ENCODE measurements at places on chromosomes 2 and 18.

- peak; percentile 93 for DNase-seq
Measured at GRCh38 chr2:219362524-219363164, 25.1 kb downstream of the DNPEP start.

DNA sequence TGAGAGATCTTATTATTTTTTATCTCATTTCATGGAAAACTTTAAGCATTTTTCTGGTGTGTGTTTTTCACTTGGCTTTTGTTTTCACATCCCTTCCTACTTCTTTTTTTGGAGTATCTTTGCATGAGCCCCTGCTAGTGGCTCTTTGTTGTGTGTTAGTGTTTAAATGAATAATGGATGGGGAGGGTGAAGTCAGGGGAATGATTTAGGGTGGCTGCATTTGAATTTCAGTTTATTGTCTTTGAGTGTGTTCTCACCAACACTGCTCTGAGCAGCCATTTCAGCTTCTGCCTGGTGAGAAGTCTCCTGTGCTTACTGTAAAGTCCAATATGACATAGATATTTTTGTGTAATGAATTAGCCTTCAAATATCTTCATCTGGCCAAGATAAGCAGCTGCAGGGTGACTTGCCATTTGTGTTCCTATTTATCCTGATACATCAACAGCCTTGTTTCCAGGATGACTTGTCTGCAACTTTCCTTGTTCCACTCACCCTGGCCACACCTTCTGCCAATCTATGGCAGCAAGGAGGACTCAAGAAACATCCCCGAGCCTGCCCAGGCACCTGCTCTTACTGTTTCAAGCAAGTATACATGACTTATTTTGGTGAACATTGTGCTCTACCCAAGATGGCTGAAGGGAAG is 182.6 kb downstream of the PDE11A start:
- no peak for DNase-seq

- no peak for DNase-seq
Measured at GRCh38 chr2:221517146-221517695, 54.9 kb downstream of the EPHA4 start.

DNA sequence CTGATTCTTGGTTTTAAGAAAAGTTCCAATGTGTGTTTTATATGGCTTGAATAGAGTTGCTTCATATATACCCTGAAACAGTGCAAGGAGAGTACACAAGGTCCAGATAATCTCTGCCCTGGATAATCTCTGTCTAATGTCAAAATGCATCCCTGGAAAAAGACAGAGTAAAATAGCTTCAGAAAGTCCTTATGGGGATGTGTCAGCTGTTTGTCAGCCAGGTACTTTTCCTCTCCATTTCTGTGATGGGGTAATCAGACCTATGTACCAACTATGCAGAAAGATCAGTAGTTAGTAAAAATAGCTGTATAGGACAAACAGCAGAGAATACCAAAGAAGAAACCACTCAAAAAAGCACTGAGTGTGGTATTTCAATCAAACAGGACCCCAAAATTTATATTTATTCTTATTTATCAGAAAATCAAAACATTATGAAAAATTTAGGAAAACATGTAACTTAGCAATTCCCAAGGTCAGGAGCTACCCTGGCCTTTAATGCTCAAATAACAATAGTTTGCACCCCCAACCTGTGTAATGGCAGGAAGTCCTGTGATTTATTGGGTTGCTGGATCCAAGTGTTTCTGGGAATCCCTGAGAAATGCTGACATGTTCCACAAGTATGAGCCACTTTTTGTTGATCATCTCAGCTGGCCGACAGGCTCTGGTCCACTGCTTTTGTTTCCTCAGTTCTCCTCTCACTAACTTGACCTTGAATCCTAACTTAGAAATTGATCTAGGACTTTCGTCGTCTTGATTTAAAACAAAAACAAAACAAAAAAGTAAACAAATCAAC is 69.6 kb downstream of the MDH1 start:
- DNase-seq, result no peak

DNA sequence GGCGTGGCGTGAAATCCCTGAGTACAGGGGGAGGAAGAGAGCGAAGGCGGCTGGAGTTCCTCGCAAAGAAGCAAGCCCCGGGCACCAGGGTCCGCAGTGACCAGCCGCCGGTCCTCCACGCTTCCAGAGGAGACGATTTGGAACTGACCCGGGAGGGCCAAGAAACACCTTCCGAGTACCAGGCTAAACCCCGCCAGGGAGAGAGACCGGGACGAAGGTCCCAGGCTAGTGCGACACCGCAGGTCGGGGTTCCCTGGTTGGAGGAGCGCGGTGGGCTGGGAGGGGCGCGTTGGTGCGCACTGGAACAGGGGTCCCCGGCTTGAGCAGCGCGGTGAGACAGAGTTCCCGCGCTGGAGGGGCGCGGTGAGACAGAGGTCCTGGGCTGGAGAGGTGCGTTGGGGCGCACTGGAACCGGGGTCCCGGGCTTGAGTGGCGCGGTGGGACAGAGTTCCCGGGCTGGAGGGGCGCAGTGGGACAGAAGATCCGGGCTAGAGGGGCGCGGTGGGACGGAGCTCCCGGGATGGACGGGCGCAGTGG is 901 bp downstream of the WDFY1 start:
- peak; percentile 52 for DNase-seq

DNA sequence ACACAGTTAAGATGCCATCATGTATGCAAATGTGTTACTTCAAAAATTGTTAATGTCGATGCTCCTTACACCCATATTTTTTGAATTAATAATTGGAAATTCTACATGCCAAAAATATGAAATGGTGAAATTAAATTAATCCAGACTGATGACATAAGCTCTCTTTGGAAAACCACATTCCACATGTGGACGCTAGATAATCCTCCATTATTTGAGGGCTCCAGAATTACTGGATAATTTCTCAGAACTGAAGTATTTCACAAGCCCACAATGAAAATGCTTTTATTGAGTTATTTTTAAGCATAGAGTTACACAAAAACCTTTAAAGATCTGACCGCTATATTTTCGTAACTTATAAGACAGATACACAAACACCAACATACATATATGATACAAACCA is 47.8 kb downstream of the FARSB start:
- DNase-seq, result no peak

GRCh38 chr2:183242937-183243336 is 118.7 kb downstream of the NUP35 start:
- no peak for DNase-seq
